ENCODE measurements at places on chromosomes 2 and 18.

DNA sequence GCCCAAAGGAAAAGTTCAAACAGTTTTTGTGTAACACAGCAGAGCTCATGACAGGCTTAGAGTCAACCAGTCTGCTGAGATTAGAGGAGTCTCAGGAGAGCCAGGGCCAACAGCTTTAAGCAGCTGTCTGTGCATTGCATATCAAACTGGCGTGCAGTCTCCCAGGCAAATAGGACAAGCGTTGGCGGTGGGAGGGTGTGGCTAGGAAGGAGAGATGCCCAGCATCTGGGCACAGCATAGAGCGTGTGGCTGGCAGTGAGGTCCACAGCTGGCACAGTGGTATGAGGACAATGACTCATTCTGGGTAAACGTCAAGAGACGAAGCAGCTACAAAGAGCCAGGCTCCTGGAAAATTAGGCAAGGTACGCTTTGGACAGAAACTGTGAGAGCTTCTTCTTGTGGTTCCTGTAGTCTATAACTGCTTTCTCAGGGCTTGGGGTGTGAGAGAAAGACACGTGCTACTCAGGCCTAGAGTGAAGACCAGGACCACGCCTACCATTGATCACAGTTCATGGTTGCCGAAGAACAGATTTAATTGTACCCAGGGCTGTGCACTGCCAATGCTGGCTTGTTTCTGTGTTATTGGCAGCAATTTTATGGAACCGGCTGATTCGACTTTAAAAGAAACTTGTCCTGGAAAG, 14.8 kb downstream of the ZAP70 start:
- no peak for DNase-seq

DNA sequence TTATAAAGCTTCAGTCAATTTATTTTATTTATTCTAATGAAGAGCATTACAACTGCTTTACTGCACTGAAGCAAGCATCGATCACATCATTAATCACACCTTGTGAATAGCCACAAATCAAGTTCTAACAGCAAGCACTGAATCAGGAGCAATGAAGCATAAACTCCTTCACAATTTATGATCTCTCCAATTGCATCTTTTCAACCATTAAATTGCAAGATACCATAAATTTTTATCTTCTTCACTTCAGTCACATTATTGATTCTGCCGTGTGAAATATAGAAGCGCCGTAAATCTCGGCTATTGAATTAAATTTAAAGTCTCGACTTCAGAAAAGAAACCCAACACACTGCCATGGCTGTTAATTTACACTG, 298.7 kb downstream of the CDCA7 start:
- no peak for DNase-seq

GRCh38 chr2:71333619-71334018, 2.0 kb downstream of the ZNF638 start:
- DNase-seq: no peak

DNA sequence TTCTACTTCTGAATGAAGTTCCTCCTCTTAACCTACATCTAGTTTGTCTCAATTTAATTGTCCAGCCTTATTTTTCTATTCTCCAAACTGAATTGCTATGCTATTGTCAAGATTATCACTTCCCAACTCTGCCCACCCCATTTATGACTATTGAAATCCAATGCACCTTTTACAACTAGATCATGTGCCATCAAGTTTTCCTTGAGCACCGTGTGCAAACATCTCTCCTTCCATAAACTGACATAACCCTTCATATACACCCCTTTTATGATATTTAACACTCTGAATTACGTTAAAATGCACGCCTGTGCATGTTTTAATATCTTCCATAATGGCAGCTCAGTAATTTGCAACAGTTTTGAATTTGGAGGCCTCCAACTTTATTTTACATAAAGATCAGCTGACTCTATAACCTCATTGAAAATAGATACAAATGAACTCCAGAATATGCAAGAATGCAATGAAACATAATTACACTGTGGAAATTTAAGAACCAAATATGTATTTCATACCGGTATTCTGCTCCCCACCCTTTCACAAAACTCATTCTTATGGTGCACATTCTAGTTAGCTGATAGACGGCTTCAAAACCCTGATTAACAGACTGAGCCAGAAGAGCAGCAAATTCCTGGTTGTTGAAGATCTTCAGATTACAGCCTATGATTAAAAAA, 85.5 kb downstream of the SMAD2 start:
- DNase-seq: no peak
